Stimulated activated CD4-positive, alpha-beta T cell treated with anti-CD3 and anti-CD28 coated beads, Interleukin-1b, Interleukin-23, amount 100 ng/mL, for 4 hours (primary cell): ENCODE measurements at places on chromosomes 2 and 18.

- DNase-seq = no peak
Measured at GRCh38 chr18:12059334-12060181, 34.1 kb upstream of the ANKRD62 start.

GRCh38 chr2:40189881-40190280, 262.0 kb downstream of the SLC8A1 start:
- DNase-seq = no peak

DNA sequence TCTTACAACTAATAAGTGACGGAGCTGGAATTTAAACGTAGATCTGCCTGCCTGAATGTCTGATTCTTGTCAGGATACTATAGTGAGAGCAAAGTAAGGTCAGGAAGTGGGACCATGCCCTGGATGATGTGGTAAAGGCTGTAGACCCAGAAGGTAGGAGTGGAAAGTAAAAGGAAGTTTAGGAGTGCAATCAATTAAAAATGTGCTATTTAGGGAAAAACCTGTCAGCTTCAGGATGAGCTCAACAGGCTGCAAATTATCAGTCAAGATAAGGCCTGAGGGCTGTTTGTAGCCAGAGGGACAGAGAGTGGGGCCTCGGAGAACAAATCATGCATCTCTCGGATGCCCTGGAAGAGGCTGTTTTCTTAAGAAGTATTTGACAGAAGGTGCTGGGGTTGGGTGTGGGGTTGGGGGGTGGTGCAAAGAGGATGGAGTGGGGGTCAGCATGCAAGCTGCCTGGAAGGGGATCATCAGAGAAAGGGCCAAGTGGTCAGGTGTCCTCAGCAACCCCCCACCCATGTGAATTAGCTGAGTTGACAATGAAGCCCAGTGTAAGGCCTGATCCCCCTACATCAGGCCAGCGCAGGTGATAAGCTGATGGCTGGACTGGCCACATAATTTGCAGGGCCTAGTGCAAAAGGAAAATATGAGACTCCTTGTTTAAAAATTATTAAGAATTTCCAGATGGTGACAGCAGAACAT, 53.2 kb upstream of the MAPRE3 start:
- DNase-seq = no peak

- DNase-seq = no peak
Measured at GRCh38 chr18:64372850-64373249, 224.0 kb upstream of the LINC00305 start.

- no peak for DNase-seq
Measured at GRCh38 chr2:239775623-239776435, 249.3 kb downstream of the NDUFA10 start.

DNA sequence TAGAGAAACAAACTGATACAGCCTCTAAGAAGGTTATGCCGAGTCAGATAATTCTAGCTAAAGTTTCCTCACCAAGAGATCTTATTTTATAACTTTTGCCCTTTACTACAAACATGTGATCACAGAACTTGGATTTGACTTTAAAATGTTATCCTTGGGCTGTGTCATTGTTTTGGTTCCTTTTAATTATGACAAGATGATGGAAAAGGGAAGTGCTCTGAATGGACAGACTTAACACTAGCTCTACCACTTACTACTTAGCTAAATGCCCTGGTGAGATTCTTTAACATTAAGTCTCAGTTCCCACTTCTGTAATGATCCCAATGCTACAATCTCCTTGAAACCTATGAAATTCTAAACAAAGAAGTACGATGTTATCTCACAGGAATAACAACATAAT, 69.9 kb downstream of the RTTN start:
- DNase-seq = no peak
